ENCODE measurements at places on chromosomes 16 and 17.
A peak's percentile ranks its signal among the peaks of the same experiment; 100 is the strongest.

DNA sequence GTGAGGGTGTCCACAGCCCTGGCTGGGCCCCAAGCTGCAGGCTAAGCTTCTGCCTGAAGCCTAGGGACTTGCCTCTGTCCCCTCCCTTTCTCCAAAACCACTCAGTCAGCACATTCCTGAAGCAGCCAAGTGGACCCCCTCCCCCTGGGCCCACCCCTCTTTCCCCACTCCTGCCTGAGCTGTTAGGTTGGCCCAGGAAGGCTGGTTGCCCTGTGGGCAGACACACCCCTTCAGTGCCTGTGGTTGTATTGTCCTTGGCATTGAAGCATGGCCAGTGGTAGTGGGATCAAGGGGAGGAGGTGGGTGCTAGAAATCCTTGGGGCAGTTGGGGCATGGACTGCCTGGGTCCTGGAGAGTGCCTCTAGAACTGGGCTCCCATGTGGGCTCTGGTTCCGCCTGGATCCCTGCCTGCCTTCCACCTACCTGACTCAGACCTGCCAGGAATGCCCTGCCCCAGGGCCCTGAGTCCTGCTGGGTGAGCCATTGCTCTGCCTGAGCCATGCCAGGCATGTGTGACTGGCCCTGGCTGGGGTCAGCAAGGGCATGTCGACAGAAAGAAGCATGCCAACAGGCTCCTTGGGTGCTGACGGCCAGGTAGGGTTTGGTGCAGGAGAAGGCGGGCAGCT, 2.1 kb downstream of the TRAF4 start:
- no peak for DNase-seq

DNA sequence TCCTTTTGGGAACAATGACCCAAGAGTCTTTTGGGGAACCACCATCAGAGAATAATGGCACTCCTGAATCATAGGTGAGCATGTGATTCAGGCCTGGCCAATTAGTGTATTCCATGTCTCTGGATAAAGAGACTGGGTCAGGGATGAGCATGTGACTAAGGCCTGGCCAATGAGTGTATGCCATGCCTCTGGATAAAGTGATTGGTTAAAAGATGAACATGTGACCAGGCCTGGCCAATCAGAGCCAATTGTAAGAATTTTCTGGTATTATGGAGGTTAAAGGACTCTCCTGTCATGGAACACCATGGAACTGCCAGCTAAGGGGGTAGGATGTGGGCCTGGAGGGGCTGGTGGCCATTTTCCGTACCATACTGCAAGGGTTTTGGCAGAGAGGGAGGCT, 194.3 kb downstream of the C16orf78 start:
- no peak for DNase-seq

GRCh38 chr17:68394608-68395331, 62.5 kb downstream of the WIPI1 start:
- no peak for DNase-seq

GRCh38 chr16:89122322-89122851, 28.7 kb downstream of the ACSF3 start:
- DNase-seq = peak; percentile 38

GRCh38 chr16:68994324-68994723, 111.1 kb upstream of the HAS3 start:
- DNase-seq = no peak

DNA sequence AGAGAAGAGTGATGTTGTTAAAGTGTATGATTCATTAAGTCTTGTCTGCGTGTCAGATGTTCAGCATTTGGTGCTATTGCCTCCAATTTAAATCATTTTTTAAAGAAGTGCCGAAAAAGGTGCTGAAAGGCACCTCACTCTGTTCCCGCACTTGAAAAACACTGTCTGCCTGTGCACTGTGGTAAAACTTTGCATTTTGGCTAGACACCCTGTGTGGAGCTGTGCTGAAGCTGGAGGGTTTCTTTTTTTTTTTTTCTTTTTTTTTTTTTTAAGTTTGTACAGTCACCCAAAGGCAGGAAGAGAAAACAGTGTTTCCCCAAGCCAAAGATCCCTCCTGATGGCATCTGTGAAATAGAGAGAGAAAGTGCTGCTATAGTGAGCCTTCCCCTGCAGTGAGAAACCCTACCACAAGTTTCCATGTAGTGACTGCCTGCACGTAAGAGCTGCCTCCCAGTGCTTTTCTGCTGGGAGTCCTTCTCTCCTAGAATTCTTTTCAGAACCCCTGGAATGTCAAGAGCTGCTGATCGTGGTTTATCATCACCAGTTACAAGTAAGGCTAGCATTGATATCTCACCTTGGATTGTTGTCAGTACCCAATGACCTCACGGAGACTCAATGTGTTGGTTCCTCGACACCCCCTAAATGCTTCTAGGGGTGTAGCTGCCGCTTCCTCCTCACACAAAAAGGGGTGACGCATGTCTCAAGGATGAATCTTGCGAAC, 116.0 kb upstream of the SOX9 start:
- no peak for DNase-seq

DNA sequence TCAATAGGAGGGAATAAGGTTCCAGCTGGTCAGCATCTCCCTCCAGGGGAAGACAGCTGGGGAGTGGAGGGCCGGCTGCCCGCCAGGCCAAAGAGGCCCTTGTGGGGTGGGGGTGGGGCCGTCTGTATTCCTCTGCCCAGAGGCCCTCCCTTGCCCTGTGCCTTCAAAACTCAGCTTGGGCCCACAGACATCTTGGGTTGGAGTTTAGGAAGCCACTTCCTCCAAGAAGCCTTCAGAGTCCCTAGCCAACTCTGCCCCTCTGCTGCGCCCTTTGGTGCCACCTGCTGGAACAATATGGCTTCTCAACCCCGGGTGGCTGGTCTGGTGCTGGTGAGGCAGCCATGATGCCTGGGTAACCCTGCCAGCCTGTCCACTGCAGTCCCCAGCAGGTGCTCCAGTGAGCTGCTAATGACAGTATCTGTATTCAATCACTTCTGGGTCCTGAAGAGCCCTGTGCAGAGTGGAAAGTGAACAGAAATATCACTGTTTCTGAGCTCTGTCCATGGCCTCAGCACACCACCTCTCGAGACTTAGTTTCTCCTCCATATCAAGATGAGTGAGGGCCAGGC, 16.7 kb downstream of the HSD11B2 start:
- DNase-seq = no peak

DNA sequence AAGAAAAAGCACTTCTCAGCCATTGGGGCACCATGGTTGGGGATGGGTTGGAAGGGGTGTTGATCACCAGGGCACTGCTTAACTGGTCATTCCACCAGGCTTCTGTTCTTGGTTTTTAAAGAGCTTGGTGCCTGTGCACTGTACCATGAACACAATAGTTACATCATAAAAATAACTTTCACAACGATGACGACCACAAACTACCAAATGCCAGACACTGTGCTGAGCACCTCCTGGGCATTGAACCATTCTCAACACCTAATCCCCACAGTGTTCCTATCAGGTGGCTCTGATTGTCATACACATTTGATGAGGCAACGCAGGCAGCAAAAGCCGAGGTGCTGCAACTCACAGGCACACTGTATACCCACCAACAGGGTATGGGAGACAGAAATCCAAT, 208.0 kb downstream of the FOXL1 start:
- no peak for DNase-seq

- no peak for DNase-seq
Measured at GRCh38 chr16:62989480-62989879, 953.2 kb upstream of the CDH8 start.

DNA sequence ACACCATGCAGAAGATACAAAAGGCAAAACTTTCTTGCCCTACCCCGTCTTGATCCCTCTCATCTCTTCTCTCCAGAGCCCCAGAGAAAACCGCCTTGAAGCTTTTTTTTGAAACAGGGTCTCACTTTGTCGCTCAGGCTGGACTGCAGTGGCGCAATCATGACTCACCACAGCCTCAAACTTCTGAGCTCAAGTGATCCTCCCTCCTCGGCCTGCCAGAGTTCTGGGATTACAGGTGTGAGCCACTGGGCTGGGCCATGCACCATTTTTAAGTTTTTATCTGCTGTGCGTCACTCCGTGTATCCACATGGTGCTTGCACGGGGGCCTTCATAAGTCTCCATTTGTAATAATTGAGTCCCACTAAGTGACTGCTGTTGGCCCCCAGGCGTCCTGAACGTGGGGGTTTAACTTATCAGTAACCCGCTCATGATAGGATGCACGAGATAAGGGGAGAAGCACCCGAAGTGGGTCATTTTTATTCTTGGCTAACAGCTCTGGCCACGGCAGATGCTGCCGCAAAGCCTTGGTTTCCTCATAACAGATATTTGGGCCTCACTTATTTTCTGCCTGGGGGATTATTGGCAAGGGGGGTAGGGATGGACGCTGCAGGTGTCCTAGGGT, 8.6 kb downstream of the DNAH17 start:
- DNase-seq = no peak

- DNase-seq = no peak
Measured at GRCh38 chr16:87227296-87227951, 89.8 kb downstream of the C16orf95 start.

GRCh38 chr16:75342308-75342811, 90.9 kb upstream of the BCAR1 start:
- no peak for DNase-seq
